ENCODE measurements at places on chromosomes 7 and 10.
A peak's percentile ranks its signal among the peaks of the same experiment; 100 is the strongest.

DNA sequence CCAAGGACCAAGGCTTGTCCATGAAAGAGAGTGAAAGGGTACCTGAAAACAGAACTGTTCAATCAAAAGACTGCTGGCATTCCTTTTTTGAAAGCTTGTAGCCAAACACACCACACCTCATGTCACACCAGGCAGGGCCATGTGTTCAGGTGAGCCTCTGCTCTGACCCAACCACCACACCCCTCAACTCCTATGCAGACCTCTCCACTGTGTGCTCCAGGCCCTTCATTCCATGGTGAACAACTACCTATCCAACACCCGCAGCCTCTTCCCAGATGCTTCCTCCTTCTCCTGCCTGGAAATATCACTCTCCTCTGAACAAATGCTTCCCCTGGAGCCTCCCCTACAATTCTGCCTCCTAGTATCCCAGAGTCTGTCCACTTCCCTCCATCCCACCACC, 166.6 kb downstream of the AVL9 start:
- DNase-seq: no peak

DNA sequence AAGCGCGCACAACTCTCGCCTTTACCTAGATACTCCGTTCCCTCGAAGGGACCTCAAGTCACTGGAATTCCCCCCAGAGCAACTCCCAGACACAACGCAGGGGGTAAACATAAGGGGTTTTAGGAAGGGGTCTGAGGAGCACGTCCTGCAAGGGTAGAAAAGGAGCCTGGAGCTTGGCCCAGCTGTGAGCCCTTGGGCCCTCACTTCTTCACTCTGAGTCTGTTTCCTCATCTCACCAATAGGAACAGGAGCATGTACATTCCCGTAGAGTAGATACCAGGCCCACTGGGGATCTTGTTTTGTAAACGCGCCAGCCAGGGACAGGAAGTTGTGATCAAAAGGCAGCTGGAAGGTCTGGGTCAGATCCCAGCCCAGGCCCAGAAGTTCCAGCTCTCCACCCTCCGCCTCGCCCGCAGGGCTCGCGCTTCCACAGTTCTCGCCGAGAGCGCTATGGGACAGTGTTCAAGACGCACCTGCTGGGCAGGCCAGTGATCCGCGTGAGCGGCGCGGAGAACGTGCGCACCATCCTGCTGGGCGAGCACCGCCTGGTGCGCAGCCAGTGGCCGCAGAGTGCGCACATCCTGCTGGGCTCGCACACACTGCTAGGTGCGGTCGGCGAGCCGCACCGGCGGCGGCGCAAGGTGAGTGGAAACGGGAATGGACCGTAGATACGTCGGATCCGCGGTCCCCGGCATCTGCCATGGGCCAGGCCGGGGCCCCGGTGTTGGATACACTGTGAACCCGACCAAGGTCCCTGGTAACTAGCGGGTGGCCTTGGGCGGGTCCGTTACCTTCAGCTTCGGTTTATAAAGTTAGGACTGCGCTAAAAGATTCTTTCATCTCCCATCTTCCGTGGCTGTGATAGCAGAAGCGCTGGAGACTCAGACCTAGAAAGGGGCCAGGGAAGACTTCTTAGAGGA, 1.3 kb downstream of the CYP26C1 start:
- DNase-seq: peak; percentile 49

GRCh38 chr10:106705681-106706100, 458.8 kb downstream of the SORCS1 start:
- peak; percentile 69 for DNase-seq

GRCh38 chr10:80448209-80448942, 5.7 kb upstream of the TSPAN14 start:
- no peak for DNase-seq

DNA sequence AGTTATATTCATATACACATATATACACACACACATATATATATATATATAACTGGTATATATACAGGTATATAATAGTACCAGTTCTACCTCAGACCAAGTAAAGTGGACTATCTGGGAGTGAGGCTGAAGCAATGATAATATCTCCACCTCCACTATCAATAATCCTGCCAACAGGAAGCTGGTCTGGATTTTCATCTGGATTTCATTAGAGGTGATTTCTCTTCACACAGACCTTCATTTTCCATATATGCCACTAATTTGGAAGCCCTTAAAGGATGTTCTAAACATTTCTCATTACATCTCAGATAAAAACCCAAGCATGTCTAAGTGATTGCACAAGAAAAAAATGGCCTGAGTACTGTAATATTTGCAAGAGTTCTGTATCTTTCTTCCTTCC, 1.7 kb upstream of the SLC35B4 start:
- no peak for DNase-seq

GRCh38 chr7:99644431-99644830, 27.7 kb downstream of the ZSCAN25 start:
- no peak for DNase-seq

Data from erythroblast (primary cell).